Left ventricle myocardium superior (tissue), 1 donor: ENCODE measurements at places on chromosomes 16 and 17. TPM values are rescaled to one million over a fixed set of nuclear protein-coding genes. Genes with fewer than 3 reads are reported as not detected.

RHBDF1 gene
- 20.0 TPM for total RNA-seq

DNA sequence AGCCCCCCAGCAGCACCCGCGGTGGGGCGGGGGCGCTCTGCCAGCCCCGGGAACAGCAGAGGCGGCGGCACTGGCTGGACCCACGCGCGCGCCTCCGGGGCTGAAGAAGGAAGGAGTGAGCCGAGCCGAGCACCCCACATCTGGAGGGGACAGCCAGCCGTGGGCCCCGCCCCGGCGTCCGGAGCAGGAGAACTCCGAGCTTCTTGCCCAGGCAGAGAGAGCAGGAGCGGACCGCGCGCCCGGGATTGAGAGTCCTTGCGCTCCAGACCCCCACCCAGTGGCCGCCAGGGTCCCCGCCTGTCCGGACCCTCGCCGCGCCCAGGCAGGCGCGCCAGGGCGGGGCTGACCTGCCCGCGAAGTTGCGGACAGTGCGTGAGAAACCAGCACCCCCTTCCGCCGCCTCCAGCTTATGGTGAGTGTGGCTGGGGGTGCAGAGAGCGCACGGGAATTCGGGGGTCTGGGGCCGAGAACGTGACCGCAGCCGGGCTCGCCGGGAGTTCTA is 921.9 kb upstream of the EEF2KMT start:
- DNase-seq, result no peak

DNA sequence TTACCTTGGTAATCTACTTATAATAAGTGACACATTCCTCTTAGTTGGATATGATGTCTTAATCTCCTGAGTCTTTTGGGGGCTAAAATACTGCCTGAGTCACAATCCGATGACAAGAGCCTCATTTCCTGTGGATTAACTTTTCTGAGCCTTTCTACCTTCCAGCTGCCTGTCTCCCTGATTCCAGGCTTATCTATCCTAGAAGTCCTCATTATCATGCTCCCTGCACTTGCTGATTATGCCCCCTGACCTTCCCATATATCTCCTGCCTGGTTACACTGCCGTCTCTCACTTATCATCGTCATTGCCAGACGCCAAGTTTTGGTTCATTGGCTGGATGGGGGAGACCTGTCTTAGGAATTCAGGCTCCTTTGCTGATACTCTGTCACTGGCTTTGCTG is 727.4 kb upstream of the CA10 start:
- DNase-seq, result no peak

GRCh38 chr16:60404401-60404800 is 1631.8 kb downstream of the CDH8 start:
- no peak for DNase-seq

KRT12 gene
- total RNA-seq, result not detected
